ENCODE measurements at places on chromosomes 1 and 21.
A peak's percentile ranks its signal among the peaks of the same experiment; 100 is the strongest.

DNA sequence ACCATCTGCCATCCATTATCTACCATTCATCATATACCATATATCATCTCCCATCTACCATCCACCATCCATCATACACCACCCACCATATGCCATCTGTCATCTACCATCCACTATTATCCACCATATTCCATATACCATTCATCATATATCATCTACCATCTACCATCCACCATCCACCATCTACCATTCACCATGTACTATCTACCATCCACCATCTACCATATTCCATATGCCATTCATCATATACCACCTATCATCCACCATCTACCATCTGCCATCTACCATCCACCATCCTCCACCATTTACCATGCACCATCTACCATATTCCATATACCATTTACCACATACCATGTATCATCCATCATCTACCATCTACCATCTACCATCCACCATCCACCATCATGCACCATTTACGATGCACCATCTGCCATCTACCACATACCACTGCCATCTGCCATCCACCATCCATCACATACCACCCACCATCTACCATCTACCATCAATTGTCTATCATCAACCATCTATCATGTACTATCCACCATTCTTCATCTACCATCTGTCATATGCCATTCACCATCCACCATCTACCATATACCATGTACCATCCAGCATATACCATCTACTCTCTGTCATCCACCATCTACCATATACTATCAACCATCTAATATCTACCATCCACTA is 50.6 kb upstream of the RAB4A start:
- no peak for DNase-seq

DNA sequence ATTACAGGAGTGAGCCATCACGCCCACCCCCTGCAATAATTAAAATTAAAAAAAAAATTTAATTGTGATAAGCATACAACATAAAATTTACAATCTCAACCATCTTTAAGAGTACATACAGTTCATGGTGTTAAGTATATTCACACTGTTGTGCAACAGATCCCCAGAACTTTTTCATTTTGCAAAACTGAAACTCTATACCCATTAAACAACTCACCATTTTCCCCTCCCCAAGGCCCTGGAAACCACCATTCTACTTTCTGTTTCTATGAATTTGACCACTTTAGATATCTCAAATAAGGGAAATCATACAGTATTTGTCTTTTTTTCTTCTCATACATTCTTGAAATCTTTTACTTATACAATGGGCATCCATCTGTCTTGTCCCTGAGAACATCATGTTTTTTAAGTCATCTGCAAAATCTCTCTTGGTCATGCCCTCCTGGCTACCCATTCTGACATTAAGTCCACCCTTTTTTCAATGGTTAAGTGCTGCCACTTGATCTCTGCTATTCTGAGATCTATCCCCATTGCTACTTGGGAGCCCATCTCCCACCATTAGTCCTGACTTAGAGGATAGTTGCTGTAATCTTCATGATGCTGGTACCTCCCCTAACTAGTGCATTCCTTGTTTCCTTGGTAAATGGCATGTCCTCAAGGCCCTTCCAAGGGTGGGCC is 39.4 kb upstream of the ZFYVE9 start:
- no peak for DNase-seq

GRCh38 chr1:8722366-8722765 is 95.1 kb downstream of the RERE start:
- no peak for DNase-seq

DNA sequence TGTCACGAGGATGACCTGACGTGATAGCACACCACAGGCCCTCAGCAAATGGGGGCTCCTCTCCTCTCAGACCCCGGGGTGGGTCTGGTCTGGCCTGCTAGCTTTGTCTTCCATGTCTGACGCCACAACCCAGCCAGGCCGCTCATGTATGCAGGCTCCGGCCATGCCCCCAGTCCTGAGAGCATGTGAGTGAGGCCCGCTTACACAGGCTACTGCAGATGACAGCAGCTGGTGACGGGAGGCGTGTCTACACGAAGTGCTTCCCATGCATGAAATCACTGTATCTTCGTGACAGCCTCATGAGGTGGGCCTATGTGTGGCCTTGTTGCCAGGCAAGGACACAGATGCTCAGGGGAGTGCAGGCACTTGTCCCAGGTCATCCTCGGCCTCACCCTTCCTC is 16.4 kb downstream of the WNT4 start:
- DNase-seq = no peak

- DNase-seq = no peak
Observed at GRCh38 chr21:17270229-17270628, 242.6 kb upstream of the CXADR start.

- DNase-seq = peak; percentile 49
Observed at GRCh38 chr1:40774266-40774998, 9.2 kb upstream of the KCNQ4 start.

GRCh38 chr1:12712076-12712475 is 3.8 kb upstream of the AADACL3 start:
- DNase-seq = no peak

DNA sequence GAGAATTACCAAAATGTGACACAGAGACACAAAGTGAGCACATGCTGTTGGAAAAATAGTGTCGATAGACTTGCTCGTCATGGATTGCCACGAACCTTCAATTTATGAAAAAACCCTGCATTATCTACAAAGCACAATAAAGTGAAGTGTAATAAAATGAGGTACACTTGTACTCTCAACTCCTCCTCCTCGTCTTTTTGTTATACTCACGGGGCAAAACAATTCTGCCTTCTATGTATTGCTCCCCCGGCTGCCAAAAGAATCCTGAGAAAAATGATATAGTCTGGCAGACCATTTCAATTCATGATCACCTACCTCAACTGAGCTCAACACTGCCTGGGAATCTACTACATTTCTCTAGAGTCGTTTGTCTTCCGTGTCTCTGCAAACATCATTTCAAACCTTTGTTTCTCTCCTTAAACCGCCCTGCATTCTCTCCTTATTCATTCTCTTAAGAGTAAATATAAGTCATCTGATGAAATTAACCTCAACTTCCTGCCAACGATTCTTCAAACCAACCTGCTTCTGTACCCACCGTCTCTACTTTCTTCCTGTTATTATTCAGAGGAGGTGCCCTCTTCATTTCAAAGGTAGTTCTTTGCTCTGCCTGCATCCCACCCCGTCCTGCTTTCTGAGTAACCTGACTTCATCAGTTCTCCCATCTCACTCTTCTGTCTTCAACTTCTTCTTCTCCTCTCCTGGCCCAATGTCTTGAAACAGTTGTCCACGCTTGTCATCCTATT is 12.9 kb upstream of the IL19 start:
- DNase-seq = no peak

DNA sequence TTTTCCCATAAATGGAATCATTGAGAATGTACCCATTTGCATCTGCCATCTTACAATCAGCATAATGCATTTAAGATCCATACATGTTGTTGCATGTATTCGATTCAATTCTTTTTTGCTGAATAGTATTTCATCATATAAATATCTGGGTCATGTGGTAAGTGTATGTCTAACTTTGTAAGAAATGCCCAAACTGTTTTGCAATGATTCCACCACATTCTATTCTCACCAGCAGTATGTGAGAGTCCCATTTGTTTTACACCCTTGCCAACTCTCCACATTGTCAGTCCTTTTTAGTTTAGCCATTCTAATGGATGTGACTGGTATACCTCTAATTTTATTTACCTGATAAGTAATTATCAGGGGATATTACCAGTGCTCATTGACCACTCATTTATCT is 115.8 kb upstream of the PBX1 start:
- no peak for DNase-seq

DNA sequence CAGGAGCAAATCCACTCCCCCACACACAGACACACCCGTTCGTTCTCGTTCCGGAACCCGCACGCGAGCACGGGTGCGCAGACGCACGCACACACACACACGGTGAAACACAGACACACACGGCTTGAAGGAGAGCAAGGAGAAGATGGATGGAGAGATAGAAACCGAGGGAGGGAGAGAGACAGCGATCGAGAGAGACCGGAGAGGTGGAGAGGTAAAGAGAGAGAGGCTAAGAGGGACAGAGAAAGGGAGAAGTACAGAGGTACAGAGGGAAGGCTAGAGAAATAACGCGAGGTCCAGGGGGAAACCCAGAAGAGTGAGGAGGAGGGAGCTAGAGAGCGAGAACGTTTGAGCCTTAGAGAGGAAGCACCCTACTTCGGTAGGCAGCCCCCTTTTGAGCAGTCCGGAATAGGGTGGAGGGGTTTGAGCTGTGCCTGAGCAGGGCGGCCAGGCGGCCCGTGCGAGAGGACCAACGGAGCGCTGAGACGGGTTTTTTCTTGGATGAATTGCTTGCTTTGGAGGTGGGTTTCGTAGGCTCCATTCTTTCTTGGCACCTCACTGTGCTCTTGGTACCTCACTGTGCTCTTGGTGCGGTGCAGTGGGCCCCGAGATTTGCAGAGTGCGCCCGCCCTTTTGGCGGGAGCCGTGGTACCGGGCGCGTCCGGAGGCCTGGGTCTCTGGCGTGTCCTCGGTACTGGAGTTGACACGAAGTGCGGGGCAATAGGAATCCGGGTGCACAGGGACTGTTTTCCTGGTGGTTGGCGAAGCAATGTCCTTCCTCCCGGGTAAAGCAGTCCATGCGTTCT is 88.4 kb upstream of the RHOU start:
- peak; percentile 49 for DNase-seq

- DNase-seq = no peak
Observed at GRCh38 chr1:180911640-180912191, 981 bp upstream of the KIAA1614 start.

GRCh38 chr1:187509091-187509490 is 680.3 kb downstream of the PLA2G4A start:
- DNase-seq = no peak

DNA sequence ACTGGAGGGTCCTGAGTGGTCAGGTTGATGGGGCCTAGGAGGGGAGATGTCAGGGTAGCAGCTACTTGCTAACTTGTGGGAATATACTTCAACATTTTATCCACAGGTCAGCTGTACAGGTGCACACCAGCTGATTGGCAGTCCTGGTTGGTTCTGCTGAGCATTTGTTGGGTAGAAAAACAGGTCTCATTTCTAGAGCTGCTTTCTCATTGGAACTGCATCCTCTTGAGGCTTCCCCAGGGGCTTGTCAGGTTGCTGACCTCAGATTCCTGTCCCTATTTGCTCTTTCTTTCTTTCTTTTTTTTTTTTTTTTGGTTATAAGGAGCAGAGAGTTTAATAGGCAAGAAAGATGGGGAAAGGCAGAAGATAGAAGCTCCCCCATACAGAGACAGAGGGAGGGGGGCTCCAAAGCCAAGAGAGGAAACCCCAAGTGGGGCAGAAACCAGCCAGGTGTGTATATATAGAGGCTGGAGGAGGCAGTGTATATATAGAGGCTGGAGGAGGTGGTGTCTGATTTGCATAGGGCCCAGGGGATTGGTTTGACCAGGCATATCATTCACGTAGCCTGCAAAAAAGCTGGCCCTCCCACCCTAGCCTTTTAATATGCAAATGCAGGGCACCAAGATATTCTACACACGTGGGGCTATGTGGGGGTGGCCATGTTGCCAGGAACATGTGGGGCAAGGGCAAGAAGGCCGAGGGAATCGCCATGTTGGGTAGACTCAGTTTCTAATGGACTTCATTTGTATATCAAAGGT is 57.3 kb upstream of the STUM start:
- no peak for DNase-seq

GRCh38 chr1:27341525-27342252 is at the start of gene SYTL1:
Gene SYTL1 (plus strand): TSS chr1:27342022. CDS start chr1:27345335, 3,313 bp downstream.
- peak; percentile 89 for DNase-seq

- DNase-seq = no peak
Observed at GRCh38 chr21:37909936-37910335, 6.3 kb downstream of the KCNJ6 start.

DNA sequence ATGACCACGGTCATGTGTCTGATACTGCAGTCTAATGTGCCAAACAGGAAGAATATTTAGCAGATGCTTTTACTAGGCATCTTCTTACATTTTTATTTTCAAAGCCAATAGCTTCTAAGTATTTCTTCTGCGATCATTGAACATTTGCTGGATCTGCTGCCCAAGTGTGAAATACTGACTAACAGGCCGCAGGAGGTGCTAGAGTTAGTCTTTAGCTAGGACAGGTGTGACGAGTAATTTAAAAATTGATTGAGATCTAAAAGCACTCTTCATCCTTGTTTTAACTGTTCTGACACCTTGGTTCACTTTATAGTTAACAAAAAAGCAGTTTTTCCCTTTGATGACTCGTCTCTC is 748 bp upstream of the FAM78B start:
- no peak for DNase-seq

GRCh38 chr1:243433737-243434370 is 178.0 kb downstream of the SDCCAG8 start:
- DNase-seq = no peak

GRCh38 chr1:235984041-235984825 is 80.7 kb downstream of the NID1 start:
- DNase-seq = no peak

DNA sequence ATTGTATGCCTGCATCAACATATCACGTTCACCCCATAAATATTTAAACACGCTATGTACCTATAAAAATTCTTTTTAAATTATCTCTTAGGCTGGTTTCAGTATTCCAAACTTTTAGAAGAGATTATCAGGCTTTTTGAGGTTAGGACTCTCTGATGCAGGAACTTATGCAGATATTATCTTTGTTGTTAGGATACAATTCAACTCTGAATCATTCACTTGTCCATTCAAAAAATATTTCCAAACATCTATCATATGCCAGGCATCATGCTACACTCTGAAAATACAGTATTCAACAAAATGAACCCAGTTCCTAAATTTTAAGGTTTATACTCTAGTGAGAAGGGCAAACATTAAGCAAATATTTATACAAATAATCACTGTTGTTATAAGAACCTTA is 40.5 kb downstream of the ASH1L start:
- no peak for DNase-seq

- DNase-seq = no peak
Observed at GRCh38 chr1:212966616-212967015, 16.3 kb downstream of the VASH2 start.
